HFFc6 (cell line): ENCODE measurements at places on chromosomes 5 and 9.
A peak's percentile ranks its signal among the peaks of the same experiment; 100 is the strongest.

- DNase-seq = no peak
Observed at GRCh38 chr5:40904994-40905306, 4.3 kb upstream of the C7 start.

- DNase-seq = no peak
Observed at GRCh38 chr5:139796061-139796806, 626 bp downstream of the PSD2 start.

- DNase-seq = no peak
Observed at GRCh38 chr5:150075806-150076205, 10.5 kb downstream of the CSF1R start.

- no peak for DNase-seq
Observed at GRCh38 chr9:128389395-128390149, 18.4 kb downstream of the URM1 start.

GRCh38 chr9:73152543-73152844 is 829 bp downstream of the ANXA1 start:
- peak; percentile 70 for DNase-seq

DNA sequence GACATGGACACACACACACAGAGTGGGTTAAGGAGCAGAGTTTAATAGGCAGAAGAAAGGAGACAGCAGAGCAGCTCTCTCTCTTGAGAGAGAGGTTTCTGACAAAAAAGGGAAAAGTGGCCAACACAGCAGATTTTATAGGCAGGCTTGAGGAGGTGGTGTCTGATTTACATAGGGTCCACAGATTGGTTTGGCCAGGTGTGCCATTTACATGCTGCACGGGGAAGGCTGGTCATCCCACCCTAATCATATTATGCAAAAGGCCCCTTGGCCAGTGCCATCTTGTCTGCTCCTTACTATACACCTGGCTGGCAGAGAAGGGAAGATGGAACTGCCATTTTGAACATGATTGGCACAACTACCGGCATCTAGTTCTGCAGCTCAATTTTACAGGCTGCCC is 240.8 kb downstream of the NPR3 start:
- no peak for DNase-seq

GRCh38 chr5:1762121-1762882 is 37.3 kb downstream of the MRPL36 start:
- no peak for DNase-seq

- DNase-seq = peak; percentile 74
Observed at GRCh38 chr5:15013654-15014463, 142.3 kb upstream of the ANKH start.

- DNase-seq = no peak
Observed at GRCh38 chr5:670396-671270, 22.5 kb downstream of the TPPP start.

DNA sequence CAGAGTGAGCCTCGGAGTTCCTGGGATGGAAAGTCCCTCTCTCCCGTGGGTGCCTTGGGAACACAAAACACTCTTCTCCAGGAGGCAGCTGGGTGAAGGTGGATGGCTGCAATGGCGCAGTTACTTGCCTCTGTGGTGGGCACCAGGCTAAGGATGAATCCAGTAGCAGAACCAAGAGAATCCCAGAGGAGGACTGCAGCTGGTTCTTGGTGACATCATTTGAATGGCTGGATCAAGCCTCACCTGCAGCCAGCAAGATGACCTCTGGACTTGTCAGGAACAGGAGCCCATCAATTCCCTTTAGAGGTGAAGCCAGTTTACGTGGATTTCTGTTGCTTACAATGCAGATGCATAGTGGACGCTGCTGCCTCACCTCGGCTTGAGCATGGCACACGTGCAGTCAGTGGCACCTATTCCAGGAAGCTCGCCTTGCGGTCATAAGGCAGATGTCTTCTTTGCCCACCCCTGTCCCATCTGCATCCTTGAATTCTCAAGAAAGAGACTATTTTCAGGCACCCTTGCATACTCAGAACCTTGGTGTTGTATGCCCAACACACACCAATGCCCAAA is 34.1 kb upstream of the ADAMTS2 start:
- no peak for DNase-seq

- DNase-seq = no peak
Observed at GRCh38 chr9:123739902-123740301, 190.0 kb downstream of the DENND1A start.

- DNase-seq = peak; percentile 98
Observed at GRCh38 chr5:126354012-126354857, 69.0 kb upstream of the GRAMD2B start.
